ENCODE measurements at places on chromosomes 16 and 17.
A peak's percentile ranks its signal among the peaks of the same experiment; 100 is the strongest.

DNA sequence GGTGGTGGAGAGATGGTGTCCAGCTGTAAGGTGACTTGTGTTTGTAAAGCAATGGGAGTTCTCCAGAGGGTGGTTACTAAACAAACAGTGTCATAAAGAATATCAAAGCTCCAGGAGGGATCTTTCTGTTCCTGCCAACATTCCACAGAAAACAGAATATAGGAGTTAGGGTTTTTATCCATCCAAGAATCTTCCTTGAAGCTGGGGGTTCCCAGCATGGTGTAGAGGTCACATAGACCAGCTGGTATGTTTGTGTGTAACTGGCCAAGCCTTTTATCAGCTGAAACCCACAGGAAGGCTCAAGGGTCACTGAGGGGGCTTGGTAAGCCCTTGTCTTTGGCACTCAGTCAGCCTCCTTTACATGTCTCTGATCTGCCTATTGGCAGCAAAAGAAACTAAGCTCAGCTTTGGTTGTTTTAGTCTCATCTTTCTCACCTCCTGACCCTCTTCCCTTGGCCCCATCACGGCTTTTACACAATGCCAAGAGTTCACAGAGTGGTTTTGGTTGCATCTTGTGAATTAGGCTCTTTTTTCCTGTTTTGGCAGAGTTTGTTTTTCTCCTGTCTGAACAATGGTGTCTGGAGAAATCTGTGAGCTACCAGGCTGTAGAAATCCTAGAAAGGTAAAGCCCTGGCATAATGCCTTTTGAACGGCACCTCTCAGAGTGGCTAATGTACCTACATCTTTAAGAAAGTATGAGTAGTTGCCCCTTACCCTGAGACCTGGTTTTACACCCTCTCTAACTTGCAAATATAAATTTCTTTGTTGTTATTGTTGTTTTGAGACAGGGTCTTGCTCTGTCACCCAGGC, 4.6 kb downstream of the CNTD1 start:
- DNase-seq, result no peak

DNA sequence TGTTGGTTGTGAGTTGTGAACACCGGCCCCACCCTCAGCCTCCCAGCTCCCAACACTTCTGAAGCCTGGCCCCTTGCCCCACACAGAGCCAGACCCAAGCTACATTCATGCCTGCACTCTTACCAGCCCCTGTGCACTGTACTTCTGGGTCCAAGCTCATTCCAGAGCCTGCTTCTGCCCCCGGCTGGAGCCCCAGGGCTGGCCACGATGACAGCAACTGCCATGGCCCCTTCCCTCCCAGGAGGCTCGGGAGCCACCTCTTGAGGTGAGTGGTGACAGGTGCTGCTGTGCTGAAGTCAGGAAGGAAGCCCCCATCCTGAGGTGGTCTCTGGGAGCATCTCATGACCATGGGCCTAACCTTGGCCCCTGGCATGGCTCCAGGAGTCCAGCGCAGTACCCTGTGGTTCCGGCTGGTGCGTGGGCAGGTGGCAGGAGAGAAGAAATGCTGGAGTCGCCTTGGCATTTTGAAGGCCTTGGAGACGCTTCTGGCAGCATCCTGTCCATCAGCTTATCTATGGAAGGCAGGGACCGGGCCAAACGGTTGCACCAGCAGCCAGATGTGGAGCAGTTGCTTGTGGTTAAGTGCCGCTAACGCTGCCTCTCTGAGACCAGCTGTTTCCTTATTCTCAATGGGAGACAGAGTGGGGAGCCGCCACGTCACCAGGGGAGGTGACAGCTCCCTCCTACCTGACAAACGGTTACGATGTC, 3.9 kb upstream of the CDT1 start:
- DNase-seq, result peak; percentile 97

- peak; percentile 29 for DNase-seq
Measured at GRCh38 chr16:15041271-15042004, 14.4 kb downstream of the NTAN1 start.

DNA sequence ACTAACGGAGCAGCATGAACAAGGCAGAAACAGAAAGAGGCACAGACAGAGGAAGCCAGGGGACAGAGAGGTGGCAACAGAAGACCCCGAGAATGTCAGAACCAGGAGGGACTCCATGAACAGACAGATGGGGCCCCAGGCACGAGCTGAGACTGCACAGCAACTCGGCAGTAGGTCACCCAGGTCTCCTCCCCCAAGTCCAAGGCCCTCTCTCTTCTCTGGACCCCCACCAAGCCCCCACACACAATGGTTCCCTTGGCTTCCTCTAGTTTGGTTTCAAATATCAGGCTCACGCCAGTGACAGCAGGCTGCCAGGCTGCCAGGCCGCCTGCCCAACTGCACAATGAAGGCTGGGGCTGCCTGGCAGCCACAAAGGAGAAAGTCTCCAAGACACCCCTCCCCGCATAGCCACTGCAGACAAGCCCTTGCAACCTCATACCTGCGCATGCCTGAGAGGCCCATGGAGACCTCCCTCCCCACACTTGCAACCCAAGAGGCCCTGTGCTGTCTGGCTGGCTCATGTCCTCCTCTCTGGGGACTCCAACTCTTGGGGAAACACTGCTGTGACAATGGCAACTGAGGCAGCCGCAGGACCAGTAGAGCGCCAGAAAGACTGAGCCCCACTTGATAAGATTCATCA, 54.8 kb downstream of the PIMREG start:
- no peak for DNase-seq

- DNase-seq, result no peak
Measured at GRCh38 chr17:33816842-33817617, 438.1 kb upstream of the CCL2 start.

GRCh38 chr16:11586856-11587642, at the start of gene LITAF:
Gene LITAF, minus strand, starts transcription at chr16:11586919. Its CDS starts 30,189 bp downstream, at chr16:11556730.
- no peak for DNase-seq

GRCh38 chr17:3927628-3928340, 11.5 kb upstream of the P2RX1 start:
- no peak for DNase-seq

- DNase-seq, result no peak
Measured at GRCh38 chr17:75730065-75730464, 8.8 kb downstream of the ITGB4 start.

DNA sequence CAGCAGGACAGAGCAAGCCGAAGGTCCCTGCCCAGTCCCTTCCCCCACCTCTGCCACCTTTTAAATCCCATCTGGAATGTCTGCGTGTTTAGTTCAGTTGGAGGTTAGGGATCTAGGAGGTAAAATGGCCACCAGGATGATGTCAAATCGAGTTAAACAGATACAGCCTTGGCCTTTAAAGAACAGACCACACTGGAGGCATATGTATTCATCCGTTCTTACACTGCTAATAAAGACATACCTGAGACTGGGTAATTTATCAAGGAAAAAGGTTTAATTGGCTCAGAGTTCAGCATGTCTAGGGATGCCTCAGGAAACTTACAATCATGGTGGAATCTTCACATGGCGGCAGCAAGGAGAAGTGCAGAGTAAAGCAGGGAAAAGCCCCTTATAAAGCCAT, 167.8 kb upstream of the CACNG5 start:
- DNase-seq, result no peak

- DNase-seq, result no peak
Measured at GRCh38 chr16:4826980-4827379, 20.1 kb downstream of the GLYR1 start.

DNA sequence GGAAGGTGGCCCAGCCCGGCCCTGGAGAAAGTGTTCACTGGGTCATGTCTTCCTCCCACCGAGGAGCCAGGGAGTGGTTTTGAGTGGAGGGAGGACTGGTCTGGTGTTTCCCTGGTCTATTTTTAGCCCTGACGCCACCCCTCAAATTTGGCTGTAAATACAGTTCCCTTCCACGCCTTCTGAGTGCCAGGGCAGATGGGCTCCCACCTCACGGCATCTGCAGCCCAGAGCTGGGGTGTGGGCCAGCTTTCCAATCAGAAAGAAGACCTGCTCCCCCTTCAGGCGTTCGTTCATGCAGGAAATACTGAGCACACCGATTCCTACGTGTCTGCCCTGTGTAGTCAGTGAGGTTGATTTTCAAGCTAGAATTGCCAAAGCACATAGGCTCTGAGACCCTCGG, 53.7 kb downstream of the SNX20 start:
- peak; percentile 44 for DNase-seq

All from Kasumi-1 (cell line).